ENCODE measurements at places on chromosomes 5 and 9.

GRCh38 chr9:37512437-37512836, 26.7 kb downstream of the POLR1E start:
- no peak for DNase-seq

GRCh38 chr5:143653256-143653655, 158.7 kb upstream of the HMHB1 start:
- DNase-seq: no peak

DNA sequence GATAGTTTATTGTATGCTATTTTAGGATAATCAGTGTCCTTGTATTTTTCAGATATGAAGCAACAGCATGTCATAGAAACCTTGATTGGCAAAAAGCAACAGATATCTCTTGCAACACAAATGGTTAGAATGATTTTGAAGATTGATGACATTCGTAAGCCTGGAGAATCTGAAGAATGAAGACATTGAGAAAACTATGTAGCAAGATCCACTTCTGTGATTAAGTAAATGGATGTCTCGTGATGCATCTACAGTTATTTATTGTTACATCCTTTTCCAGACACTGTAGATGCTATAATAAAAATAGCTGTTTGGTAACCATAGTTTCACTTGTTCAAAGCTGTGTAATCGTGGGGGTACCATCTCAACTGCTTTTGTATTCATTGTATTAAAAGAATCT, 14.5 kb downstream of the CCT5 start:
- no peak for DNase-seq

DNA sequence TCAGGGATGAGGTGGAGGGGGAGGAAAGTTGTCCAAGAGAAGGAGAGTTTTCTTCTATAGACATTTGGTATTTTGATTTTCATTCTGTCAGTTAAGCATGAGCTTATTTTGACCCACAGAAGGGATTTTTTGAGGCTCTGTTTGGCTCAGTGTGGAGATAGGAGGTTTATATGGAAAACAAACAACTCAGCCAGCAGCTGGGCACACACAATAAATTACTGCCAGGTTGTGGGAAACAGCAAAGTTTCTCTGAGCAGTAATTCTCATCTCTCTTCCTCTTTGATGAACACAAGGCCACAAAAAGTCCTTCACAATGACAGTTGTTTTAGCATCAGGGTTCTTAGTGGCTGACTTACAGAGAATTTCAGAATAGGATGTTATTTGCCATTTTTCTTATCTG, 486.1 kb downstream of the KDM4C start:
- no peak for DNase-seq

GRCh38 chr5:22102823-22103359, 750.3 kb downstream of the CDH12 start:
- no peak for DNase-seq

GRCh38 chr9:13358128-13358527, 78.6 kb upstream of the MPDZ start:
- no peak for DNase-seq

GRCh38 chr5:45093377-45093776, 284.6 kb downstream of the MRPS30 start:
- DNase-seq: no peak

DNA sequence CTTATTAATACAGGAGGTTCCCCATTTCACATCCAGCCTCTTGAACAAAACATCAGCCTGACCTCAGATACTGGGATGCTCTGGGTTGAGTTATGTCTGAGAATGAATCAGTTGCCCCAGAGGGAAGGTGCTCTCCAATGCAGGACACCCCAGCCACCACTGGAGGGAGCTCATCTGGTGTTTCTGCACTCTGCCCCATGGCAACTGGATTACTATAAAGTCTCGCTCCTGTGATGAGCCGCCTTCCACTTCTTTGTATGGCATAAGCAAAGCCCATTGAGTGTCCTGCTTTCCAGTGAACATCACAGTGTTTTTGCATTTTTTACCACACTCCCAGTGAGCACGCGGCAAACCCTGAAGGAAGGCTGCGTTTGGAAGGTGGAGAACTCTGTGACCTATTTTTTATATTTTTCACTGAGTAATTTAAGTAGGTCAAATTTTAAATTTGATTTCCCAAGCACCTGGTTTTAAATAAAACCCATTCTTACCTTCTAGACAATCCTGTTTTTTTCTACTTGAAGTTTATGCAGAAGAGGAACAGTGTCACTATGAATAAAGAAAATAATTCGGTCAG, 176.9 kb upstream of the WWC1 start:
- DNase-seq: peak; percentile 17

DNA sequence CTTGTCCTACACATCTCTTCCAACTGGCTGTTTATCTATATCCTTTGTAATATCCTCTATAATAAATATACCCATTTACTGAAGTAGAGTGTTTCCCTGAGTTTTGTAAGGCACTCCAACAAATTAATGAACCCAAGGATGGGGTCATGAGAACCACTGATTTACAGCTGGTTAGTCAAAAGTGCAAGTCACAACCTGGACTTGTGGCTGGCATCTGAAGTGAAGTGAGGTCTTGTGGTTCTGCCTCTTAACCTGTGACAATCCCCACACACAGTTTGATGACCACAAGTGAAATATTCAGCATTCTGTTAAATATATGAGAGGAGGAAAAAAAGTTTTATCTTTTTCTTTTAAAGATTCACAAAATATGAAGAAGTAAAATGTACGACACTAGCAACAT, 126.1 kb downstream of the NR2F1-AS1 start:
- DNase-seq: no peak

GRCh38 chr9:94920420-94921091, 194.1 kb downstream of the AOPEP start:
- no peak for DNase-seq

DNA sequence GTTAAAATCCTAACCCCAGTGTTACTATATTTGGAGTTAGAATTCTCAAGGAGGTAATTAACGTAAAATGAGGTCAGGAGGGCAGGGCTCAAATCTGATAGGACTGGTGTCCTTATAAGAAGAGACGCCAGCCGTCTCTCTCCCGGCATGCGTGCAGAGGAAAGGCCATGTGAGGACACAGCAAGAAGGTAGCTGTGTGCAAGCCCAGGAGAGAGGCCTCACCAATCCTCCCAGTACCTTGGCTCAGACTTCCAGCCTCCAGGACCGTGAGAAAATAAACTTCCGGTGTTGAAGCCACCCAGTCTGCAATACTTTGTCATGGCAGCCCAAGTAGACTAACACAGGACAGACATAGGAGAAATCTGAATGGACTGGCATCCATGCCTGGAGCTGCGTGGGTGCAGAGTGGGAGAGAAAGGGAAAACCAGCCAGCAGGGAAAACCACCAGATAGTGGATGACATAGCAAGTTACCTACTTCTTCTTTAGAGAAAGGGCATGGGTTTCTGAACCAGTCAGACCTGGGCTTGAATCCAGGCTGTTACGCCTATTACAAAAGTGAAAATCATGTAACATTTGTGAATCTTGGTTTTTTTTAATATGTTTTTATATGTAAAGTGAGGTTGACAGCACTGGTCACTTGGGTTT, 89.2 kb downstream of the FSTL4 start:
- no peak for DNase-seq

GRCh38 chr5:66967102-66967501, 229.5 kb downstream of the CD180 start:
- DNase-seq: no peak

DNA sequence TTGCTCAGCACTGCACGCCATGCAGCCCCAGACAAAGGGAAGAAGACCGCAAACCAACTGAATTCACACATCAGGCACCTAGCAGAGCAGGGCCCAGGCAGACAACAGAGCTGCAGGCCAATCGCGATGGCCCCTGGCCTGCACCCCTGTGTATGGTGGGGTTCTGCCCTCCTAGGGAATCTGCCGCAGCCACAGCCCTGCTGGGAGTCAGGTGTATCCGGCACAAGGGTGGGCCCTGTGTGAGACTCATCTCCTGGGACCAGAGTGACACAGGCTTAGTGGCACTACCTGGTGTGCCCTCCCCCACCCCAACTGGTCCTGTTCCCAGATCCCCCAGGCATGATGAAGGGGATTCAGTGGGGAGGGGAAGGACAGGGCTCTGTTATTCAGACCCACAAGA, 122.8 kb downstream of the ATPSCKMT start:
- DNase-seq: no peak

DNA sequence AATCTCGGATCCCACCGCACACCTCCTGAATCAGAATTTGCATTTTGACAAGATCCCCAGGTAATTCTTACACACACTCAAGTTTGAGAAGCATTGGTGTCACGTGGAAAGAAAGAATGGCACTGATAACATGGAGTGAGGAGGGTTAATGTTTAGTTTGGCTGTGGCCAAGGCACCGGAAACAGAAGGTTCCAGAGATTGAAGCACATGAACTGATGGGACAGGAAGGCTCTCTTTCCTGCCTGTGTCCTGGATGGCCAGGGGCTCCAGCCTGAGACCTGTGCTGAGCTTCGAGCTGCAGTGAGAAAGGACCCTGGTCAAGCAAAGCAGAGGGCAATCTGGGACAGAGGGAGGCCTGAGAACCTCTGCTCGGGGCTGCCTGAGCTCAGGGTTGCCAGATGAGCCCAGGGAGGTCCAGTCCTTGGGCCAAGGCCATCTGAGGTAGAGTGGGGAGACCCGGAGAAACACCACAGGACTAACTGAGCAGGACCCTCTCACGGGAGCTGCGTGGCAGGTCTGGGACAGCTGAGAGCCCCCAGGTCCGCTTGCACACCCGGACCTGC, 27.3 kb downstream of the AFAP1L1 start:
- DNase-seq: no peak

DNA sequence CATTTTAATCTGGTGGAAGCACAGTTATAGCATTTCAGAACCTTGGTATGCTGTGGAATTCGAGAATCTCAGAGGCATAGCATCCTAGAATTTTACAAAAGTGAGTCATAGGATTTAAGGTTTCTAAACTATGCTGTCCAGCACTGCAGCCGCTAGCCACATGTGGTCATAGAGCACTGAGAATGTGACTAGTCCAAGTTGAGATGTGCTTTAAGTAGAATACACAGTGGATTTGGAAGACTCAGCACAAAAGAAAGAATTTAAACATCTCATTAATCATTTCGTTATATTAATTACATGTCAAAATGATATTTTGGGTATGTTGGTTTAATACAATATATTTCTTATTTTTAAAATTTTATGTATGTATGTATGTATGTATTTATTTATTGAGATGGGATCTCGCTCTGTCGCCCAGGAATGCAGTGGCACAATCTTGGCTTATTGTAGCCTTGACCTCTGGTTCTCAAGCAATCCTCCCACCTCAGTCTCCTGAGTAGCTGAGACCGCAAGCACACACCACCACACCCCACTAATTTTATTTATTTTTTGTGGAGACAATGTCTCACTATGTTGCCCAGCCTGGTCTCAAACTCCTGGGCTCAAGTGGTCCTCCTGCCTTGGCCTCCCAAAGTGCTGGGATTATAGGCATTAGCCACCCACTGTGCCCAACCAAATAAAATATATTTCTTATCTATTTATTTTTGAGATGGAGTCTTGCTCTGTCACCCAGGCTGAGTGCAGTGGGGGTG, 20.4 kb upstream of the RPS14 start:
- no peak for DNase-seq

DNA sequence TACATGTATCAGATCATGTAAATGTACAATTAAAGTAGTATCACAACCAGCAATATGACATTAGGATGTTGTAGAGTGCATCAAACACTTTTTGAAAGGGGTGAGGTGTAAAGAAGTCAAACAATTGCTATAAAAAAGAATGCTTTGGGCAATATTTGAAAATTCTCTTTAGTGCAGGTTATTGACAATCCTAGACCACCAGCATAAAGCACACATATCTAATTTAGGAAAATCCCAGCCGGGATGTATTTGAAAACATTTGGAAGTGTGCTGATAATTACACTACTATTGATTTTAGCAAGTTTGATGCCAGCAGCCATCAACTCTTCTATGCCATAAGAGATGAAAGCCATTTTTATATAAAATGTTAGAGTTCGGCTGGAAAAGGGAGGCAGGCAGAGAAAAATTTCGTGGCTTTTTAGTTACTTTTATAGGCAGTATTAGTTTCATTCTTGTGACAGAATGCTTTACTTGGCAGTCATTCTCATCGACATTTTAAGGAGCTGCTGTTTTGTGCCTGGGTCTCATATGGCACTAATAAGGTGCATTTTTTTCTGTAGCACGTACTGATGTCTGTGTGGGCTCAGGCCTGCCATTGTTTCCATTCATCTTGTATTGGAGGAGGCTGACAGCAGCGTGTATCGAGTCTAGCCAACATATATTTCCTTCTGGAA, 285.7 kb downstream of the AOPEP start:
- DNase-seq: no peak

GRCh38 chr5:84016085-84016484, 295.4 kb upstream of the HAPLN1 start:
- no peak for DNase-seq

DNA sequence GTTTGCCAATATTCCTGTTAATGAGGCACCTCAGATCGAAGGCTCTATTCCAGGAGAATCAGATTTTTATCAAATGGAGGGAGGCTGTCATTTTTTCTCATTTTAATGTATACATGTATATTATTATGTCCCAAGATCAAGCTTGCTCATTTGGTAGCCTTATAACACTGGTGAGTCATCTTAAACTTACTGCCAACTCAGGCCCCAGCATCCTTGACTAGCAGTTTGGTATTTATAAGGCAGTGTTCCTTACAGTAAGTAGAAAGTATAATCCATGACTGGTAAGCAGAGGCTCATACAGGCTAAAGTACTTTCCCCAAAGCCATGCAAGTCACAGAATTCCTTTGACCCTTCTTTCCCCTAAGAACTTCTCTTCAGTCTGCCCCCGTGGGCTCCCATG, 90.7 kb upstream of the NR3C1 start:
- no peak for DNase-seq

DNA sequence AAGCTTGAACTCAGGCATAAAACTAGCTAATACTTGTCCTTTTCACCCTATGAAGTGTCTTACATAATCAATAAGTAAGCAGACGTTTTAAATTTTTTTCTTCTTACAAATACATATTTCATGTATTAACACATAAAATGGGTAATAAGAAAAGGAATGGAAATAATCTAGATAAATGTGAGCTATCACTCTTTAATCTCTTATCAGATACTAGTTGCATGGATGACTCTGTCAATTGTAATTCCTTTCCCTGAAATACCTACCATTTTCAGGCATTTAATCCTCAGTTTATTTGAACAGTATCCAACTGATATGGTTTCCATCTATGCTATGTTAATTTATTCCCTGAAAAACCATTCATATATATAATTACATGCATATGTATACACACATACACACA, 166.0 kb upstream of the RGS7BP start:
- DNase-seq: no peak

DNA sequence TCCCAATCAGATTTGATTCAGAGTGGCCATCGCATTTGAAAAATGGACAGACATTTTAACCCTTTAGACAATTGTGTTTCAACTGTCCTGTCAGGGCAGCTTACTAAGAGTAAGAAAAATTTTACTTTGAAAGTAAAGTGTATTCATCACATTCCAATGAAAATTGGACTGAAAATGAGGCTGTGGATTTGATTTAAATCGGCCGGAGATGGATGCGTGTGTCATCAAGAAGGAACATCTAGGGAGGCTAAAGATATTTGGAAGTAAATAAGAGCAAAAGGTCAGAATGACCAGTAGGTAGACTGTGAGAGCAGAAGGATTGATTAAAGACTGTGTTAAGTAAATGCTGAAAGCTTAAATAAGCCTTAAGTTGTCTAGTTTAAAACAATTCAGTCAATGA, 1.5 kb downstream of the ZCCHC7 start:
- no peak for DNase-seq

Data from GM12892 (cell line).